ENCODE measurements at places on chromosomes 12 and 14.

DNA sequence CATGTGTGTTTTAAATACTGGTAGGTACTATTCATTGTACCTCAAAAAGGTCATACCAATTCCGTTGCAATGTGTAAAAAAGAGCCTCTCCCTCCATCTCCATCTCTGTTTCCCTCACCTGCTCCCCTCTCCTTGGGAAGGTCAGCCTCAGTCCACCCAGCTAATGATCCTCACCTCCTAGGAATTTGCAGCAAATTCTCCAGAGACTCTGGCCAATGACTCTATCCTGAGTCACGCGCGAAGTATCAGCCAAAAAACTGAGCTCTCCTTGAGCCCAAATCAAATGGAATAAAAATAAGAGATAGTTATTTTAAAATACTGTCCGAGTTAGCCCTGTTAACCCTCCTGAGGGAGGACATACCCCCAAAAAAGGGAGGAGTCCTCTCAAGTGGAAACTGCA, 148.4 kb downstream of the DPF3 start:
- DNase-seq: peak; percentile 81

DNA sequence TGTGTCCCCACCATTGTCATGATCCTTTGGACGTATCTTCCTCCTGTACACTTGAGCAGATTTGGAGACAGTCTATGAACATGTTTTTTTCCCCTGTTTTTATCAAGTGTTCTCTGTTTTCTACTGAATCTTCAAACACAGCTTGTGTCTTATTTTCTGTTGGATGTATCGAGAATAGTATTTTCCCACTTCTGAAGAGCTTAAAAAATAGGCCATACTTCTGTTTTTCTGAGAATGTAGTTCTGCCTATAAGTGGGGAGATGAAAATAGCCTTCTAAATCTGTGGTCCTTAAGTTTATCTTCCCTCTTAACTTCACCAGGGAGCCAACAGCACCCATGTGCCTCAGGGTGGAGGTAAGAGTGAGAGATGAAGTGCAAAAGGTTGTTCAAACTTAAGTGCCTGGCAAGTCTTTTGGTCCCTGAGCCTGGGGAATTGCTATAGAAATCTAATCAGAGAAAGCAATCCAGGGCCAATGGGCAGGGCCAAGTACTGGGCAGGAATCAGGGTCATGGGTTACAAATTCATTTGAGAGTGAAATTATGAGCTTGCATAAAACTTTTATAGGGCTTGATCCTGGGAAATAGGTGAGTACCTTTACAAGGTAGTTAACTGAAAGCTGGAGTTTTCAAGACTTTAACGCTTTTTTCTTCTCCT, 58.9 kb downstream of the ARF6 start:
- DNase-seq: no peak

DNA sequence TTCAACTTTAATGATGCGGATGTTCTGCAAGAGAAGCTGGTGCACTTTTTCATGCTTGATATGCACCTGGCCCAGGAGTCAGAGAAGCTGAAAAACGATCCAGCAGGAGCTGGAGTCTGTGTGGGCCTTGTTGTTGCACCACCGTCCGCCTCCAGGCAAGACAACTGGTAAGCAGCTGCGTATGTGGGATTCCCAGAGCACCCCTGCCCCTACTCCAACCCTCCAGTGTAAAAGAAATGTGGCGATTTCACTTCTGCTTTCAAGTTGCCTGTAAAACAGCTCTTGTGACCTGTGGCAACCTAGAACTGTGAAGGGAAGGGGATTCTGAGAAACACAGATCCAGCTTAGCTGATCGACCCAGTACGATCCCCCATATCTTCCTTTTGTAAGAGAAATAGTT, 154.1 kb upstream of the PELI2 start:
- DNase-seq: no peak

DNA sequence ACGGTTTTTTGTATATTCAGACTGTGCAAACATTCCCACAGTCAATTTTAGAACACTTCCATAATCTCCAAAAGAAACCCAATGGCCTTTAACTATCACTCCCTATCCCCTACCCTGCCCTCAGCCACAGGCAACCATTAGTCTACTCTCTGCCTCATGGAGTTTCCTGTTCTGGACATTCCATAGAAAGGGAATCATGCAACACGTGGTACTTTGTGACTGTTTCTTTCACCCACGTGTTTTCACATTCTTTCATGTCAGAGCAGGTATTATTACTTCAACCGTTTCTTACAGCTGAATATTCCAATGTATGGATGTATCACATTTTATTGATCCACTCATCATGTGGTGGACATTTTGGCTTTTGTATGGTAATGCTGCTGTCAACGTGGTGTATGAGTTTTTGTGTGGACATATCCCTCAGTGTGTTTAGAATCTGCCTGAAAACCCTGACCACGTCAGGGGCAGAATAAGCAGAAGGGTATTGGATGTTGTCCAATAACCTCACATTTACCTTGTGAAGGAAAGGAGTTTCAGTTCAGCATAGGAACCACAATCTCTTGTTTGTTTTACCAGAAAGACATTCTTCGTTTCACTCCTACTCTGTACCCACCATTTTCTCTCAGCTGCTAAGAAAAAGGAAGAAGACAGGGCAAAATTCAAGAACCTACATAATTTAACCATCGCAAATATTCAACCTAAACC, 107.5 kb upstream of the DYRK2 start:
- no peak for DNase-seq

GRCh38 chr14:45897439-45897838, 644.4 kb upstream of the MIS18BP1 start:
- DNase-seq: no peak

- DNase-seq: no peak
Measured at GRCh38 chr12:124559182-124560017, 8.0 kb downstream of the NCOR2 start.

- no peak for DNase-seq
Measured at GRCh38 chr14:80055226-80055625, 156.1 kb downstream of the DIO2 start.

- DNase-seq: no peak
Measured at GRCh38 chr12:121534495-121535148, 46.2 kb downstream of the KDM2B start.

DNA sequence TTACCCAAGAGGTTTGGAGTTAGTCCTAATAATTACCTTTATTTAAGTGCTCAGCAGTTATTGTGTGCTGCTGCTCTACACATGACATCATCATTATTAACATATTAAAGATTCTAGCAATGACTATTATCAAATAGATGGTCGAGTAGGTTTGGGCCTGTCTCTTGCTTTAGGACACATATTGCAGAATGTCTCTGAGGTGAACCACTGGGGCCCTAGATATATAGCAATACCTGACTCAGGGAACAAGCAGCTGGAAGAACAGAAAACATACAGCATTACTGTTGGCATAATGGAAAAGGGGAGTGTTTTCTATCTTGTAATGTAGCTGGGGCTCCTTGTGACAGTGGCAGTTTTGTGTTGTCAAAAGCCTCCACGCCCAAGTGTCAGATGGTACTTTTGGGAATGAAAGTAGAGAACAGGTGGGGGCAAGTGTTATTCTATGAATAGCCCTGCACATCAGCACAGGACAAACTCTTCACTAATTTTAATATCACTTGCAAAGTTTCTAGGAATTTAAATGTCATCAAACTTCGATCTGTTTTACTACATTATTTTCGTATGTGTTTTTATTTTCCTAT, 54.6 kb downstream of the C12orf56 start:
- DNase-seq: no peak

- DNase-seq: no peak
Measured at GRCh38 chr14:36313898-36314297, 6.5 kb downstream of the MBIP start.

DNA sequence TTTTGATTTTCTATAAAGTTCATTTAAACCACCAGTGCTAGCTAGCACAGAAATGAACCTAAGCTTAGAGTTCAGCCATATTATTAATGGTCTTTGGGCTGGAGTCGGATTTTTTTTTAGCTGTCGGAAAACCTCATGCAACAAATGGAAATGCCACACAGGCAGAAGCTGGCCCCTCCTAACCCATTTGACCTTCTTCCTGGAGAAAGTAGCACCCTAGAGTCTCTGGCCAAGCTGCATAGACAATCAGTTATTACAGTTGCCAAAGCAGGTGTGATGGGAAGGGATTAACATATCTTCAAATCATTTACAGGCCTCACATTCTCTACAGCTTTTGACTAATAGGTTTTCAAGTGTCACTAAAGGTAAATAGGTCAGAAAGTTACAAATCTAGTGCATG, 49.4 kb downstream of the PTPRQ start:
- DNase-seq: no peak

- DNase-seq: peak; percentile 26
Measured at GRCh38 chr14:20516921-20517320, 11.6 kb downstream of the RNASE10 start.

DNA sequence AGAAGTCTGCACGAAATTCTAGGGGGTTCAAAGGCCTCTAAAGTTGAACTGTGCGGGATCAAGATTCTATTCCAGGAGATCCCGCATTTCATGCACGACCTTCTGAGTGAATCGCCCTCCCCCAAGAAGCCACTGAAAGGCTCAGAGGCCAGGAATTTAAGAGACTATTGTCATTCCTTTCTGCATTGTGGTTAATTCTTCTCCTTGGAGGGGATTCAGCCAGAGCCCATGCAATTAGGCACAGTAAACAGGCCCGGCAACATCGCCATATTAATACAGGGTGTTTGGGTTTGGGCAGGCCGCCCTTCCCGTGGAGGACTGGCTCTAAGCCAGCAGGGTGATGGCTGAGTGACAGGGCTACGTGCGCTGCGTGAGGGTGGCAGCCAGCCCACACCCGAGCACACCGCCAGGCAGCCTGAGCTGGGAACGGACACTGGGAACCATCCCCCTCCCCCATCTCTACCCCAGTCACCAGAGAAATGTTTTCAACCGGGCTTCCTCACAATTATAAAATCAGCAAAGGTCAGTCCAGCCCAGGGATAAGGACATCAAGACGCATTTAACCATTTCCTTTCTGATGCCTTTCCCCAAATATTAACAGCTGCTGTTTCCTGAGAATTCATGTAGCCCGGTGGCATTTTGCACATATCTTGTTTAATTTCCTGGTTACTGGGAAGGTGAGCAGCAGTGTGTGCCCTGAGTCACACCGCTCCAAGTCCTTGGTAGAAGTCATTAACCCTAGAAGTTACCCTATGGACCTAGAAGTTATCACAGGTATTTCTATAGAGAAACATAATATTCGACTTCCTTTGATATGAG, 12.5 kb downstream of the EGLN3 start:
- no peak for DNase-seq

- DNase-seq: no peak
Measured at GRCh38 chr12:64457466-64457865, 5.5 kb downstream of the TBK1 start.

DNA sequence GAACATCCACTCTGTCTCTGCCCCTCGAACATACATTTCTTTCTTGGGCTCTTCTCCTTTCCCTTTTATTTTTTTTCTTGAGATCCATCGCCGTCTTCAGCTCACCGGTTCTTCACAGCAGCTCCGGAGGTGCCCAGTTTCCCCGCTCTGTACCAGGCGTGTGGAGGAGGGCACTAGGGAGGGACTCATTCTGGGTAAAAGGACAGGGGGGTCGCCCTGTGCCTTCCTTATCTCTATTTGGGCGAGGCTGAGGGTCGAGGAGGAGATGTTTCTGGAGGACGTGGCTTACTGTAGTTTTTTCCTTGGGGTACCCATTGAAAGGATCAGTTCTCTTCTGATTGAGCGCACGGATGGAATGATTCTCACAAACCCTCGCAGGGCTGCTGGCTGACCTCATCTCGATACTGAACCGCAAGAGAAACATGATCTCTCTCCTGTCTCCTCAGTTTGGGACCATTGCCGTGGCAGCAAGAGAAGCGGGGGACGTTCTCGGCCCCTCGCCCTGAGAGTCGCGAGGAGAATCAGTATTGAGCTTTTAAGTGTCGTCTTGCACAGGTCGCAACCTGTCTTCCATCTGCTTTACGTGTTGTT, 386 bp downstream of the LIN52 start:
- peak; percentile 46 for DNase-seq

DNA sequence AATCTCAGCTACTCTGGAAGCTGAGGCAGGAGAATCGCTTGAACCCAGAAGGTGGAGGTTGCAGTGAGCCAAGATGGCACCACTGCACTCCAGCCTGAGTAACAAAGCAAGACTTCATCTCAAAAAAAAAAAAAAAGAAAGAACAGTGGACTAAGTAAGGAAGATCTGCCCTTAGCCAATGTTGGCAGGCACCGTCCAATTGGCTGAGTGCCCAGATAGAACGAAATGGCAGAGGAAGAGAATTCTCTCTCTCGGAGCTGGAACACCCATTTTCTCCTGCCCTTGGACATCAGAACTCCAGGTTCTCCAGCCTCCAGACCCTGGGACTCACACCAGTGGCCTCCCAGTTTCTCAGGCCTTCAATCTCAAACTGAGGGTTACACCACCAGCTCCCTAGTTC, 49.9 kb downstream of the ESR2 start:
- DNase-seq: no peak

GRCh38 chr12:10663869-10664268, 10.0 kb downstream of the STYK1 start:
- DNase-seq: no peak
